ENCODE measurements at places on chromosomes 2 and 18.
A peak's percentile ranks its signal among the peaks of the same experiment; 100 is the strongest.

- DNase-seq, result no peak
These were observed 320.7 kb downstream of the MTX2 start for GRCh38 chr2:176589825-176590440.

DNA sequence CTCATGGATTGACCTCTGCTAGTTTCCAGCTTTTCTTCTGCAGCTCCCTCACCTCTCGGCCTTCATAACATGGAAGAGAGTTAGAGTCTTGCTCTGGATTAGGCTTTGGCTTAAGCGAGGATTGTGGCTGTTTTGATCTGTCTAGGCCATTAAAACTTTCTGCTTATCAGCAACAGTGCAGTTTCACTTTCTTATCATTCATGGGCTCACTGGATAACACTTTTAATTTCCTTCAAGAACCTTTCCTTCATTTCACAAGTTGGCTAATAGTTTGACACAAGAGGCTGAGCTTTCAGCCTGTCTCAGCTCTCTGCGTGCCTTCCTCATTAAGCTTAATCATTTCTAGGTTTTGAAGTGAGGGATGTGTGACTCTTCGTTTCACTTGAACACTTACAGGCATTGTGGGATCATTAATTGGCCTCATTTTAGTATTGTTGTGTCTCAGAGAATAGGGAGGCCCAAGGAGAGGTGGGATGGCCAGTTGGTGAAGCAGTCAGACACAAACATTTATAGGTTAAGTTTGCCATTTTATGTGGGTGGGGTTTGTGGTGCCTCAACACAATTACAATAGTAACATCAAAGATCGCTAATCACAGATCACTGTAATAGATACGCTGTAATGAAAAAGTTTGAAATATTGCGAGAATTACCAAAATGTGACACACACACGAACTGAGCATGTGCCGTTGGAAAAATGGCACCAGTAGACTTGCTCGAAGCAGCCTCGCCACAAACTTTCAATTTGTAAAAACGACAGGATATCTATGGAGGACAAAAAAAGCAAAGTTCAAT, 129.3 kb downstream of the ZNF236 start:
- no peak for DNase-seq

- DNase-seq, result no peak
These were observed 47.0 kb downstream of the COL4A4 start for GRCh38 chr2:227117027-227117426.

- DNase-seq, result no peak
These were observed 21.8 kb upstream of the GLS start for GRCh38 chr2:190858817-190859216.

GRCh38 chr2:108383146-108383830, 5.5 kb downstream of the SULT1C4 start:
- DNase-seq, result no peak

DNA sequence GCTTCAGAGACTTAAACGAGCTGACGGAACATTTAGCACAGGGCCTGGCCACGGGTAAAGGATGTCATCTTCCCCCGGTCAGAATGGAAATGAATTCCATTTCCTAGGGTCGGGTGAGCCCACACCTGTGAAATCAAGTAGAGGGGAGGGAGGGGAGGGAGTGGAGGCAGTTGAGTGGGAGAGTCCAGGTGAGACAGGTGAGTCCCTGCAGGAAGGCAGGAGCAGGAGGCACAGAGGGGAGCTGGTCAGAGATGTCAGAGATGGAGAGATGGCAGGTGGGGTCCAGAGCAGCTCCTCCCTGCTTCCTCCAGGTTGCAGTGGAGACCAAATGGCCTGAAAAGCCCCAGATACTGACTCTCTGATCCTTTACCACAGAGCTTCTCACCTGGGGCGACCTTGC, 55.2 kb downstream of the SH3BP4 start:
- no peak for DNase-seq

GRCh38 chr2:235088496-235088921, 136.7 kb downstream of the SH3BP4 start:
- no peak for DNase-seq

GRCh38 chr2:50763776-50764175, 268.2 kb downstream of the NRXN1 start:
- DNase-seq, result no peak

- DNase-seq, result peak; percentile 29
These were observed 47.8 kb downstream of the ZNF804A start for GRCh38 chr2:184646177-184646576.

DNA sequence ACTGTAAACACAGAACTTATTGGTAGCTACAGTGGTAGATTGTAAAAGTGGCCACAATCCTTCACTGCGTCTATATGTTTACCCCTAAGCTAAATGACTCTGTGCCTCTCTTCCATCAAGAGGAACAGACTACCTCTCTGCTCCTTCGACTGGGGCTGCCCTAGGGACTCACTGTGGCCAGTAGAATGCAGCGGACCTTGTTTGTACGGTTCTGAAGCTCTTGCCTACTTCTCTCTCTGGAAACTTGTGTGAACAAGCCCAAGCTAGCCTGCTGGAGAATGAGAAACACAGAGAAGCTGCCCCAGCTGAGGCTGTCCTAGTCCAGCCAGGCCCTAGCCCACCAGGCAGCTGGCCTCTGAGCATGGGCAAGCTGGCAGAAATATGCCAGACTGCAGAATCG, 140.8 kb upstream of the SLC1A4 start:
- no peak for DNase-seq
